ENCODE measurements at places on chromosomes 4 and X.

GRCh38 chr4:168781341-168781740, 228.7 kb downstream of the CBR4 start:
- DNase-seq: no peak

DNA sequence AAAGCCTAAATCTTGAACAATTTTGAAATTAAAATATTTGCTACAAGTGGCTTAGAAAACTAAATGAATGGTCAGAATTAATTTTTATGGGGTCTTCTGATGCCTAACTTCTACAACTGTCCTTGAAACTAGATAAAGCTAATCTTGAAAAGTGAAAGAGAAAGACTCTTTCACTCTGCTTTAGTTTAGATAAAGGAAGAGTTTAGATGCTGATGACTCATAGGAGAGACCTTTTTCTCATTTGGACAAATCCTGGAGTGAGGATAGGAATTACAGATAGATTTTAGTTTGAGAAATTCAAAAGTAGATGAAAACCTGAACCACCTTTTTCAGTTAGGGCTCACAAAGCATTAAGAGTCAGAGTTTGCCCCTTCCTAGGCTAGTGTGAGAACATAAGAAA, 342.3 kb upstream of the GRID2 start:
- no peak for DNase-seq

GRCh38 chr4:57430726-57431125, 320.5 kb upstream of the IGFBP7 start:
- no peak for DNase-seq

- no peak for DNase-seq
Measured at GRCh38 chr4:146916479-146917076, 29.1 kb downstream of the TTC29 start.

DNA sequence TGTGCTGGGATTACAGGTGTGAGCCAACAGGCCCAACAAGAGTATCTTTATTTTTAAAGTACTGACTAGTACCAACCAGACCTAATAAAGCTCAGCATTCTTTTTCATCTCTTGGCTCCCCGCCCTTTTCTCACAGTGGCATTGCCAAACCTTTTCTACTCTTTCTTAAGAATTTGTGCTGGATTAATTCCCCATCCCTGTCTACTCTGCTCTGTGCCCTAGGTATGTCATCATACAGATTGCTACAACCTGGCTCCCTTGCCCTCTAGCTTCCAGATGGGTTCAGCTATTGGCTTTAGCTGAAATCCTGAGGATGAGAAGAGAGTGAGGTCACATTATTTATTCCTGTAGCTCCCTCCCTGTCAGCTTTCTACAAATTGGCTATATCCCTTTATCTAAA, 34.9 kb upstream of the CCNI start:
- DNase-seq: no peak

DNA sequence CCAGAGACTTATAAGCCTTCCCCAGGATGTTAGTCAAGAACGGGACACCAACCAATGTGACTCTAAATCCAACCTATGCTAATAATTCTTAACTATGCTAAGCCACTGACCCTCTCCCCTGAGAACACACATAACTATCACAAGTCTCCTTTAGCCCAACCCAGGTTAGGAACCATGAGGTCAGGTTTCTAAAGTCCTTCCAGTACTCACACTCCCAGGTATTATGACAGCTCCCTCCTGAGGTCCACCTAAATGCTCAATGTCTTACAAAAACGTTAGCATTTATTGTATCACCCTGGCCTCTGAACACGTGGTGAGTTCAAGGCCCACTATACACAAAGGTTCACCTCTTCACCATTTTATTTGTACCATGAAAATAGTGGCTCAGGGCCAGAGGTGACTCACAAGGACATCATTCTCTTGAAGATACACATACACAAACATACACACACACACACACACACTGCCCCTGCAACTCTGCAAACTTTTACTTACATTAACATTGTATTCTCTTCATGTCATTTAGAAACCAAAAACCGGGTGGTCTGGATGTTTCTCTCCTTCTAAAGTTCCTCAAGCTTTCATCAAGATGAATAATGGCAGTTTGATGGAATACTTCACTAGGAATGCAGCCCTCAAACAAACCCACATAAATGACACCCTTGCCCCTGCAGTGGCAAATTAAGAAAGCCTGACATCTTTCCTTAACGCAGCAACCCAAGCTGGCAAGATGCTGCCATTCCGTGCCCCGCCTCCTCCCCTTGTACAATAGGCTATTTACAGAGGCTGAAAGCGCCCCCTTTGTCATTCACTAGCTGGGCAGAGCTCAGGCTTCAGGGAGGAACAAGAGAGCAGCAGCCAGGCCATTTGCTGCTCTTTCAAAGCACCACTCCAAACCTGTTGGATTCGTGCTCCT, 17.7 kb downstream of the ACSL1 start:
- DNase-seq: peak; percentile 52

DNA sequence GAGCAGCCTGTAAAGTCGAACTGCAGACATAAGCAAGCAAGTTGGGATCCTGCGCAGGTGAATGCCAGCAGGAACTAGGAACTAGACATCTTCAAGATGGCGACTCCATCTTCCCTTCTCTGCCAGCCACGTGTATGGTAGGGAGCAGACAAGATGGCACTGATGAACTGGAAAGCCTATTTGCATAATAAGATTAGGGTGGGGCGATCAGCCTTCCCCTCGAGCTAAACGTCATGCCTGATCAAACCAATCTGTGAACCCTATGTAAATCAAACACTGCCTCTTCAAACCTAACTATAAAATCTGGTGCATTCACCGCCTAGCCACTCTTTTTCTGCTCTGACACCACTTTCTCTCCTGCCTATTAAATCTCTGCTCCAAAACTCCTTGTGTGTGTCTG, 28.1 kb upstream of the LGI2 start:
- no peak for DNase-seq

DNA sequence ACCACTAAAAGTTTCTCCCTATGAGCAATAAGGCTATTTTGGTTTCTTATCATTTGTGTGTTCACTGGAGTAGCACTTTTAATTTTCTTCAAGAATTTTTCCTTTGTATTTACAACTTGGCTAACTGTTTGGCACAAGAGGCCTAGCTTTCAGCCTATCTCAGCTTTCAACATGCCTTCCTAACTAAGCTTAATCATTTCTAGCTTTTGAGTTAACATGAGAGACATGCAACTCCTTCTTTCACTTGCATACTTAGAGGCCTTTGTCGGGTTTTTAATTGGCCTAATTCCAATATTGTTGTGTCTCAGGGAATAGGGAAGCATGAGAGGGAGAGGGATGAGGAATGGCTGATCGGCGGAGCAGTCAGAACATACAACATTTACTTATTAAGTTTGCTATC, 349.8 kb downstream of the OPHN1 start:
- no peak for DNase-seq

DNA sequence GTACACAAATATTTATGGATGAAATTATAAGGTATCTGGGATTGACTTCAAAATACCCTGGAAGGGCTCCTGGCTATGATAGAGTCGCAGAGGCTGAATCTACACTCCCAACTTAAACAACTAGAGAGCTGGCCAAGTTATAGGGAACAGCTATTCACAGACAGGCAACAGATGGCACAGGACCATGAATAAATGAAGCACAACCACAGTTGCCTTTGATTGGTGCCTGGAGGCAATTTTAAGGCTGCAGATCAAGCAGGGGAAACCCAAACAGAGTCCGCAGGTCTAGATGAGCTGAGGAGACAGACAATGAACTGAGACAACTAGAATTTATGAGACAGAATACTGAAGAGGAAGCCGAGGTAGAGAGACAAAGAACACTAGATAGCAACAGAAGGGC, 155.9 kb downstream of the EVC2 start:
- DNase-seq: no peak

DNA sequence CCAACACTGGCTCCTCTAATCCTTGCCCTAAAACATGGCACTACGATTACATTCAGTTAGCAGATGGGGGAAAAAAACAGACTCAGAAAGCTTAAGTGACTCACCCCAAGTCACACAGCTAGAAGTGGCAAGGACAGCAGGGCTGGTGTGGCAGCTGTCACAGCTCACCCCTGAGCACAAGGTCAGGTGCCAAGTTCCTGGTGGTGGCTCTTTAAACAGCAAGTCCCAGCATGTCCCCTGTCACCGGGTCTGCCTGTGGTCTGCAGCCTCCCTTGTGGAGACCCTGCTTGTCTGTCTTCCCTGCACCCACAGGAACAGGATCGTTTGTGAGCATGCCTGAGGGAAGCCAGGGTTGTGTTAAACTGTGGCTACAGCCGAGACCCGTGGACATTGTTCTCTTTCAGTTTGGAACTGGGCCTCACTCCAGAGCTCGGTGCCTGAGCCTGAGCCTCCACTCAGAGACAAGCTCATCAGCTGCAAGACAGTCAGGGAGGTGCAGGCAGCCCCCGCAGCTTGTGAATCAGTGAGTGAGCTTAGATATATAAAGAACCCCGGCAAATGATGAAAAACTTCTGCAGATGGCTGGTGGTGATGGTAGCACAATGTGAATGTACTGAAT, 260.8 kb downstream of the BCOR start:
- DNase-seq: no peak

GRCh38 chr4:69849969-69850368, 10.0 kb downstream of the SULT1E1 start:
- DNase-seq: no peak

GRCh38 chr4:122577808-122578781, 42.8 kb downstream of the IL21 start:
- DNase-seq: peak; percentile 2

- DNase-seq: no peak
Measured at GRCh38 chr4:47654972-47655693, 170.1 kb downstream of the ATP10D start.

- no peak for DNase-seq
Measured at GRCh38 chr4:123408471-123409084, 12.0 kb downstream of the SPRY1 start.

DNA sequence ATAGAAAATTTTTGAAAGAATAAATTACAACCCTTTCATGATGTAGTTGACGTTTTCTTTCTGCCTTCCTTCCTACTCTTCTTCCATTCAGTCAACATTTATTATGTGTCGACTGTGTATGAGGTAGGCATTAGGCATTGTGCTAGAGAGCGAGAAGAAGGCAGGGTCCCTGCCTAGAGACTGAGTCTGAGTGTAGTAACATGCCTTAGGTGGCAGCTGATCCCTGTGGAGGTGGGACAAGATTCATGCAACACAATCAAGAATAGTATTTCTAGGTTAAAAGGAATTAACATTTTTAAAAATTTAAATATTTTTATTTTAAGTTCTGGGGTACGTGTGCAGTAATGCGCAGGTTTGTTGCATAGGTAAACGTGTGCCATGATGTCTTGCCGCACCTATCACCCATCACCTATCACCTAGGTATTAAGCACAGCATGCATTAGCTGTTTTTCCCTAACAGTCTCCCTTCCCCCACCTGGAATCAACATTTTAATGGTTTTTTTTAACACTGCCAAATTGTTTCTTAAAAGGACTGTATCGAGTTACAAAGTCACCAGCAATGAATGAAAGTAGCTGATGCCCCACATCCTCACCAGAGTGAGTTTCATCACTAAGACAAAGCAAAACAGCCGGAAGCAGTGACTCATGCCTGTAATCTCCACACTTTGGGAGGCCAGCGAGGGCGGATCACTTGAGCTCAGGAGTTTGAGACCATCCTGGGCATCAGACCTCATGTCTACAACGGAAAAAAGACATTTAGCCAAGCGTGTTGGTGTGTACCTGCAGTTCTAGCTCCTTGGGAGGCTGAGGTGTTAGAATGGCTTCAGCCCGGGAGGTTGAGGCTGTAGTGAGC, 84.0 kb downstream of the WWC2 start:
- DNase-seq: no peak

- DNase-seq: no peak
Measured at GRCh38 chr4:111945014-111945413, 200.2 kb upstream of the FAM241A start.

DNA sequence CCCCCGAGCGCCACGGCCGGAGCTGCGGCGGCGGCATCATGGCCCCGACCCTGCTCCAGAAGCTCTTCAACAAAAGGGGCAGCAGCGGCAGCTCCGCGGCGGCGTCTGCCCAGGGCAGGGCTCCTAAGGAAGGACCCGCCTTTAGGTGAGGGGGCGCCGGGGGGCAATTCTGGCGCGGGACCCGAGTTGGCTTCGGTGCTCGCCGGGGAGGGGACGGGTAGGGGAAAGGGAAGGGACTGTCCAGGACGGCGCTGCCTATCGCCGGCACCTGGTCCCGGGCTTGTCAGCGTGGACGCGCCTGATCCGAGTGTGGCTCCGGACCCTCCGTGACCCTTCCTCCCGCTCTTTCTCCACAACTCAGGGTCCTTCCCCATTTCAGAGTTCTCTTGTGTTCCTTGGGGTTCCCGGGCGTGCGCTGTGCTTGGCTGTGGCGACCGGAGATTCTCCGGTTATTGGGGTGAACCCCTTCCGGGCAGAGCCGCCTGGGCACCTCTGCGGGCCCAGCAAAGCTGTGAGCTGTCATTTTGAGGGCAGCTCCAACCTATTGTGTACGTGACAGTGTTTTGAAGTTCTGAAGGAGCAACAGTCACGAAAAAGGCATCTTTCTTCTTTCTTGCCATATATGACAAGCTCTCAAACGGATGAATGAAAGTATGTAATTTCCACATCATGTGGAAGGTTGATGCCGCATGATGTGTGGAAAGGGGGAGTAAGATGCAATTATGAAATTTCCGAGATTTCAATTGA, 522 bp downstream of the FNIP2 start:
- no peak for DNase-seq

DNA sequence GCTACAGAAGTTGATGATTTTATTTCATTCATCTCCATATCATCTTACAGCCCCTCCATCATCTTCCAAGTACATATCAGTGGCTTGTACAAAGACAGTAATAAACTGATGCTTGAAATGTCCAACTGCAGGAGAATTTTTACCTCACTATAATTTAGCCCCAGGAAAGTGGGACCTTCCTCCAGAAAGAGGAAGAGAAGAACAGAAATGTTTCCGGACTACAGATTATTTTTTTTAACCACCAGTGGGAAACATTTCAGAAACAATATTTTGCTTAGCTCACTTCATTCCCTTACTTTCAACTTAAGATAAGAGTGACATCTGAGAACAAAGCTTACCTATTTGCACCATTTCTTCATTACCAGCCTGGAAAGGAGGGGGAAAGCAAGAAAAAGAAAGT, 2.0 kb downstream of the ADAMTS3 start:
- no peak for DNase-seq

- no peak for DNase-seq
Measured at GRCh38 chrX:82237328-82237727, 1035.4 kb downstream of the SH3BGRL start.

DNA sequence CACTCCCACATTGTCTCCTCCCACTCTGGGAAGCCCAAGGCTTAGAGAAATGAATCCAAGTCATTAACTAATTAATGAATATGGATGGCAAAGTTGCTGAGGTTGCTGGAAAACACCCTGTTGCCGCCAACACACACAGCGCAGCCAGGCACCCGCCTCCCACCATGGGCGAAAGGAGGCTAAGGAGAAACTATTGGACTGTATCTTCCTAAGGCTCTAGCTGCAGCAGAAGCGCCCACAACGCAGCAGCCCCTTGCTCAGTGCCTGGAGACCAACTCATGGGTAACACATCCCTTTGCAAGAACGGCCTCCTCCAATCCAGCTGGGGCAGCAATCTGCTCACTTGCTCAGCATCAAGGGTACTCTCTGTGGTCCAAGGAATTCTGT, 34.2 kb downstream of the TSC22D3 start:
- DNase-seq: no peak
